ENCODE measurements at places on chromosomes 11 and 22.
A peak's percentile ranks its signal among the peaks of the same experiment; 100 is the strongest.

GRCh38 chr11:488062-488461 is 19.0 kb downstream of the RNH1 start:
- no peaks in the 10 kb centered on the region for H3K4me1 ChIP-seq
- H3K36me3 ChIP-seq = no peaks in the 10 kb centered on the region
- no peak for DNase-seq
- no peak overlapping the region for H3K27ac ChIP-seq
- no peak overlapping the region for H3K4me3 ChIP-seq

GRCh38 chr11:35787013-35787504 is 124.5 kb downstream of the TRIM44 start:
- peaks cover 27% of the 10 kb centered on the region for H3K4me1 ChIP-seq
- no peak overlapping the region for H3K27ac ChIP-seq
- no peak for DNase-seq
- no peak overlapping the region for H3K4me3 ChIP-seq
- H3K36me3 ChIP-seq = no peaks in the 10 kb centered on the region

DNA sequence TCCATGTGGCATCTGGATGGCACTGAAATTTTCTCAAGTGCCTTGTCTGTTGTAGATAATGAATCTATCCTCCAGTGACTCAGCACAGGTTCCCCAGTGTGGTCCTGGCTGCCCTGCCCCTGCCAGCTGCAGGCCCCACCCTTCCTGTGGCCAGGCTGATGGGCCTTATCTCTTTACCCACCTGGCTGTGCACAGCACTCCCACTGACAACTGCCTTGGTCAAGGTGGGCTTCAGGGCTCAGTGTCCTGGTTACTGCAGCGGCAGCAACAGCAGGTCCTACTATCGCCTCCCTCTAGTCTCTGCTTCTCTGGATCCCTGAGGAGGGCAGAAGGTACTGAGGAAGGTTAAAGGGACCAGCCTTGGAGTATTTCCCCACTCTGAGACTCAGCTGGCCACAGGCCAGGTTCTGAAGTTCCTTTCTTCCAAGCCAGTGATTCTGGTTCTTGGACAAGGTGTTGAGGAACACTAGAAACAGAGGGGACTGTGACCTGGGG is 3.1 kb downstream of the HMBS start:
- DNase-seq = no peak
- no peak overlapping the region for H3K4me3 ChIP-seq
- peak overlapping the region; percentile 64 for H3K27ac ChIP-seq
- peaks cover 70% of the 10 kb centered on the region for H3K4me1 ChIP-seq
- peaks cover 14% of the 10 kb centered on the region for H3K36me3 ChIP-seq
- no peaks in the 10 kb centered on the region for H3K27me3 ChIP-seq

DNA sequence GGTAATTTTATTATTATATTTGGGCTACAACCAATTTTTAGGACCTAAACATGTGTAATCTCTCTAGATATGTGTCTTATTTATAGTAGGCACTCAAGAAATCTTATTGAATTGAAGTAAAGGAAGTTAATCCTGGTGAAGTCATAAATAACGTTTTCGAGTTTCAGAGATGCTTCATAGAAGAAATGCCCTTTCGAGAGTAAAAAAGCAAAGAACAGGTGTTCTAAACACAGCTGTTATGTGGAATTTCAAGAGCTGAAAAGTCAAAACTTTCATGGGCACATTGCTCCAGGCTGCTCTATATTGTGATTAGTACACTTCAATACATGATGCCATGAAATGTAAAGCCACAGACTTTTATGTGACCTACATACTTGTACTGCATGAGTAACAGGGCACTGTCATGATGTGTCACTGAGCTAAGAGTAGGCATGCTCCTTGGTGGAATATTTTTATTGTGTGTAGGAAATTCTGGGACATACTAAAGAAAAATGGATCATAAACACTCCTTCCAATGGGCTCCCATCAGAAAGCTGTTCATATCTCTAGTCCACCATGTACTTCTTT is 7.2 kb upstream of the ELMOD1 start:
- peaks cover 19% of the 10 kb centered on the region for H3K27me3 ChIP-seq
- H3K27ac ChIP-seq = no peak overlapping the region
- H3K4me1 ChIP-seq = no peaks in the 10 kb centered on the region
- no peak for DNase-seq
- no peak overlapping the region for H3K4me3 ChIP-seq
- no peaks in the 10 kb centered on the region for H3K36me3 ChIP-seq

DNA sequence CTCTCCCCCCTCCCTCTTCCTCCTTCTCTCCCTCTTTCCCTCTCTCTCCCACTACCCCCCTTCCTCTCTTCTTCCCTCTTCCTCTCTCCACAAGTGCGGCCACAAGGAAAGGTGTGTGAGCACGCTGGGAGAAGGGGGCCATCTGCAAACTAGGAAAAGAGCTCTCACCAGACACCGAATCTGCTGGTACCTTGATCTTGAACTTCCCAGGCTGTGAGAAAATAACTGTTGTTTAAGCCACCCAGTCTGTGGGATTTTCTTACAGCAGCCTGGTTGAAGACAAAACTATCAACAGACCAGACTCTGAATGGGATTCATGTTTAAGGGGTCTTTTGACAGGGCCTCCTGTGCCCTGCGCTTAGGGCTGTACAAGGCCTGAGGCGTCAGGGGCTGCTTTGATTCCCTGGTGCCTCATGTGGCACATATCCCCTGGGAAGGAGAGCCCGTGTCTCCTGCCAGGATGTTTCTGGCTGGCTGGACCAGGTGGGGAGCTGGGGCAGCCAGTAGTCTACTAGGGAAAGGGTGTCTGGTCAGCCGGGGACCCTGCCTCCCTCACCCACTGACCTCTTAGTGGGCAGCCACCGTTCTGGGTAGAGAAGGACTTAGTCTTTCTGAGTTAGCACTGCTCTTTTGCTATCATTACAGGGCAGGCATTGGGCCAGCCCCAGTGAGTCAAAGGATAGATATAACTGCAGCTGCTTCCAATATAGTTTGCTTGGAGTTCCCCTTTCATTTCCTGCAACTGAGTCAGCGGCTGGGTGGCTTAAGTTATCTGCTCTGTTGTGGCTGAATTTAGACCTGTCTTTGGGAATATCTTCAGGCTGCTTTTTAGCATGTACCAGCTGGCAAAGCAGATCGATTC is 6.2 kb downstream of the PANX1 start:
- peaks cover 10% of the 10 kb centered on the region for H3K36me3 ChIP-seq
- H3K27me3 ChIP-seq = no peaks in the 10 kb centered on the region
- H3K4me1 ChIP-seq = peaks cover 33% of the 10 kb centered on the region
- H3K27ac ChIP-seq = no peak overlapping the region
- H3K4me3 ChIP-seq = no peak overlapping the region

DNA sequence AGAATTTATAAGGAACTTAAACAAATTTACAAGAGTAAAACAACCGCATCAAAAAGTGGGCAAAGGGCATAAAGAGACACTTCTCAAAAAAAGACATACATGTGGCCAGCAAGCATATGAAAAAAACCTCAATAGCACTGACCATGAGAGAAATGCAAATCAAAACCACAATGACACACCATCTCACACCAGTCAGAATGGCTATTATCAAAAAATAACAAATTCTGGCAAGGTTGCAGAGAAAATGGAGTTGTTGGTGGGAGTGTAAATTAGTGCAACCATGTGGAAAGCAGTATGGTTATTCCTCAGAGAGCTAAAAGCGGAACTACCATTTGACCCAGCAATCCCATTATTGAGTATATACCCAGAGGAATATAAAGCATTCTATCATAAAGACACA is 866.8 kb upstream of the TENM4 start:
- DNase-seq = no peak
- no peak overlapping the region for H3K27ac ChIP-seq
- no peaks in the 10 kb centered on the region for H3K27me3 ChIP-seq
- H3K4me3 ChIP-seq = no peak overlapping the region
- H3K36me3 ChIP-seq = no peaks in the 10 kb centered on the region

- H3K27ac ChIP-seq = no peak overlapping the region
- no peak overlapping the region for H3K4me3 ChIP-seq
- peaks cover 16% of the 10 kb centered on the region for H3K36me3 ChIP-seq
- DNase-seq = no peak
Observed at GRCh38 chr11:102572554-102573220, 42.1 kb upstream of the MMP7 start.

DNA sequence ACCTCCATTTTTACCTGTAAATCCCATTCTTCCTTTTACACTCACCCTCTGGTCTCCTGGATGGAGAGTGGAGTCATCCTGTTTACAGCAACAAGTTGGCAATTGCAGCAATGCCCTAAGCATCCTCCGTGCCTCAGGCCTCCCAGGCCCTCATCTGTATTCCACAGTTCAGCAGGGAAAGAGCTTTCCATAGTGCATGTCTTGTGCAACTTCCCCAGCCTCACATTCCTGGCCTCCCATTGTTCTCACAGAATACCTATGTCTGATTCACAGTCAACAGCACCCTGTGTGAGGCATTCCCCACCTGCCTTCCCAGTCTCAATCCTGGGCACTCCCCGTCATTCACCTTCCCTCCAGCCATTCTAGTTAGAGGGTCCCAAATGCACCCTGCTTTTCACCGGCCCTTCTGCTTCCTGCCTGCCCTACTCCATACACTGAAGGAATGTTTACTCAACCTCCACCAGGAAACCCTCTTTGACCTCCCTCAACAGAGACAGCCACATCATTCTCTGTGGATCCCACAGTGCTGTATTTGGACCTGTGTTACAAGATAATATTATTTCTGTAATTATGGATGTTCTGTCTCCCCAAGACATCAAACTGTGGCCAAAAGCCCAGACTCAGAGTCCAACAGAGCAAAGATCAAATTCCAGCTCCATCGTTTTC is 405.7 kb downstream of the BUD13 start:
- H3K4me1 ChIP-seq = no peaks in the 10 kb centered on the region
- no peak for DNase-seq
- H3K27ac ChIP-seq = no peak overlapping the region
- H3K36me3 ChIP-seq = no peaks in the 10 kb centered on the region
- H3K27me3 ChIP-seq = no peaks in the 10 kb centered on the region

GRCh38 chr22:33919391-33920196 is 682 bp downstream of the LARGE1 start:
- H3K36me3 ChIP-seq = peaks cover 3% of the 10 kb centered on the region
- H3K4me1 ChIP-seq = peaks cover 14% of the 10 kb centered on the region
- H3K27ac ChIP-seq = no peak overlapping the region
- peaks cover 56% of the 10 kb centered on the region for H3K27me3 ChIP-seq

DNA sequence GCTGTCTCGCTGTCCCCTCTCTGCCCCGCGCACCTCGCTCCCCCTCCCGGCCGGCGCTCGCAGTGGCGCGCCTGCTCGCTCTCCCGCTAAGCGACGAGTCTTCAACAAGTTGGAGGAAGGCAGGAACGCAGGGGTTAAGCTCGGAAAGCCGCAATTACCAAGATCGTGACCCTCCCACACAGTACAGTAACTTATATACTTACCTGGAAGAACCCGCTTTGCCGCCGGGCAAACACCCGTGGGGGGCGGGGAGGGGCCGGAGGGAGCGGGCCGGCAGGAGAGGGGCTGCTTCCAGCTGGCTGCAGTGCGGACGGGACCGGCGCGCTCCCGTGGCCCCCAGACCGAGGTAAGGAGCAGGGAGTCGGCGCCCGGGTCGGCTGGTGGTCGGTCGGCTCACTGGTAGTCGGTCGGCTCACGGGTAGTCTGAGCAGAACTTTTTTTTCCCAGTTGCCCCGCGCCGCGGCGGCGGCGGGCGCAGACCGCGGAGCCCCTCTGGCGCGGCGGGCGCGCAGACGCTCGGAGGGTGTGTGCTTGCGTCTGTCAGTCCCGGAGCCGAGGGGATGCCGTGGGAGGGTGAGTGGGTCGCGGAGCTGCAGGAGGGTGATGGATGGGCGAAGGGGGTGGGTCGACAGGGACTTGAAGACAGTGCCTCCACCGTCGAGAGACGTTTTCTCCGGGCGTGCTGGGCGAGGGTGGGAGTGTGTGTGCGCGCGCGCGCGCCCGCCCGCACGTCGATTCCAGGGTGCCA is 101.2 kb upstream of the HSD17B12 start:
- DNase-seq = no peak
- H3K27me3 ChIP-seq = peaks cover 100% of the 10 kb centered on the region
- peaks cover 40% of the 10 kb centered on the region for H3K4me1 ChIP-seq
- H3K4me3 ChIP-seq = peak overlapping the region; percentile 50
- no peak overlapping the region for H3K27ac ChIP-seq

GRCh38 chr11:102451041-102451680 is 1.4 kb downstream of the TMEM123 start:
- no peak for DNase-seq
- H3K27me3 ChIP-seq = peaks cover 3% of the 10 kb centered on the region
- H3K4me1 ChIP-seq = peaks cover 77% of the 10 kb centered on the region
- peak overlapping the region; percentile 95 for H3K4me3 ChIP-seq
- H3K36me3 ChIP-seq = peaks cover 59% of the 10 kb centered on the region

GRCh38 chr22:17381192-17381913 is 12.1 kb downstream of the CECR2 start:
- no peaks in the 10 kb centered on the region for H3K36me3 ChIP-seq
- DNase-seq = no peak
- H3K4me1 ChIP-seq = peaks cover 3% of the 10 kb centered on the region
- no peak overlapping the region for H3K27ac ChIP-seq

DNA sequence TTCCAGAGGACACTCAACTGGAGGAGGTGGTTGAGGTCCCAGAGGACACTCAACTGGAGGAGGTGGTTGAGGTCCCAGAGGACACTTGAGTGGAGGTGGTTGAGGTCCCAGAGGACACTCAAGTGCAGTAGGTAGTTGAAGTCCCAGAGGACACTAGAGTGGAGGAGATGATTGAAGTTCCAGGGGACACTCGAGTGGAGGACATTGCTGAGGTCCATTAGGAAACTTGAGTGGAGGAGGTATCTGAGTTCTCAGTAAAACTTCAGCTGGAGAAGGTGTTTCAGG is 39.7 kb downstream of the ZNF195 start:
- no peaks in the 10 kb centered on the region for H3K36me3 ChIP-seq
- H3K27ac ChIP-seq = no peak overlapping the region
- no peaks in the 10 kb centered on the region for H3K4me1 ChIP-seq
- DNase-seq = no peak
- no peak overlapping the region for H3K4me3 ChIP-seq
- peaks cover 32% of the 10 kb centered on the region for H3K27me3 ChIP-seq

DNA sequence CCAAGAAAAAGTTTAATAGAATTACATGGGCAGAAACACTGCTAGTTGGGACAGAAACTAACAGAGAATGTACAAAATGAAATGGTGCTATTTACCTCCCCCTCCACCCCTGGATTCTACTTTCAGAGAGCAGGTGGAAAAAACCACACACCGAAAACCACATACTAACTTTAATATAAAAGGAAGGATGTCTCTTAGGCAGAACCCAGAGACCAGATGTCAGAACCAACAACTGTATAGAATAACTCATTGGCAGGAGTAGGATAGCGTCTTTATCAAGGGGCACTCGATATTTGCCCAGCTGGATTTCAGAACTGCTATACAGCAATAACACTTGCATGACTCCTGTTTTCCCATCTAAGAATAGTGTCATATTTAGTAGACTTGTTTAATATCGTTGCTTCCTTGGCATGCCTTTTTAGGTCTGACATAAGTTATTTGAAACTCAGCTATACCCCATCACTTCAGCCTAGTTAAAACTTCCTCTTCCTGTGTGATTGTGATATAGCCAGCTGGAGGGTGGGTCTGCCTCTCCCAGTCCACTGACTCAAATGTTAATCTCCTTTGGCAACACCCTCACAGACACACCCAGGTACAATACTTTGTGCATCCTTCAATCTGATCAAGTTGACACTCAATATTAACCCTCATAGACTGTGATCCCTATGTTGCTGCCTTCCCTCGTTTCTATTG is 1.2 kb downstream of the SLC22A25 start:
- DNase-seq = no peak
- H3K36me3 ChIP-seq = no peaks in the 10 kb centered on the region
- peaks cover 15% of the 10 kb centered on the region for H3K27me3 ChIP-seq
- no peak overlapping the region for H3K27ac ChIP-seq
- peaks cover 12% of the 10 kb centered on the region for H3K4me1 ChIP-seq
- H3K4me3 ChIP-seq = no peak overlapping the region

- no peak overlapping the region for H3K4me3 ChIP-seq
- no peaks in the 10 kb centered on the region for H3K4me1 ChIP-seq
- H3K27ac ChIP-seq = no peak overlapping the region
- H3K27me3 ChIP-seq = no peaks in the 10 kb centered on the region
- no peak for DNase-seq
Observed at GRCh38 chr22:21754523-21754922, 18.9 kb upstream of the YPEL1 start.

Measured in activated naive CD4-positive, alpha-beta T cell treated with anti-CD3 and anti-CD28 coated beads, Interleukin-2, amount 10 ng/mL, durations not matched to agents 7 days and 5 days (primary cell).